ENCODE measurements at places on chromosomes 3 and 15. TPM values are rescaled to one million over a fixed set of nuclear protein-coding genes. Genes with fewer than 3 reads are reported as not detected.

The PHC3 gene
- total RNA-seq, result 53.0 TPM

The PP2D1 gene
- total RNA-seq, result not detected

The WDR73 gene
- 12.4 TPM for total RNA-seq

DNA sequence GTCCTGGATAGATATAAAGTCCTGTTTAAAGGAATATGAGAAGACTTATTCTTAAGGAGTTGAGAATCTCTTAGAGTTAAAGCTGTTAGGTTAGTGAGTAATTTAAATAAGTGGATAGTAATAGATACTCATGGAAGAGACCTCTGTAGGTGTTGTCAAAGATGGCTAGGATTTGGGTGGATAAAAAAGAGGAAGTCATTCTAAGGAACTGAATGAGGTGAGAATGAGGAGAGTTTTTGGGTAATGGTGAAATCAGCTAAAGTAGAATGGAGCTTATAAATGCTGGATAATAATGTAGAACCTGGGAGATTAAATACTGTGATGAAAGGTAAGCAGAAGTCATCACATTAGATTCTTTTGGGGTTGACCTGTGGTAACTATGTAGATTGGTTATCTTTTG is 8.1 kb downstream of the ARIH1 start:
- no peak for DNase-seq

- no peak for DNase-seq
Observed at GRCh38 chr15:52230073-52230472, 38.9 kb upstream of the GNB5 start.

DNA sequence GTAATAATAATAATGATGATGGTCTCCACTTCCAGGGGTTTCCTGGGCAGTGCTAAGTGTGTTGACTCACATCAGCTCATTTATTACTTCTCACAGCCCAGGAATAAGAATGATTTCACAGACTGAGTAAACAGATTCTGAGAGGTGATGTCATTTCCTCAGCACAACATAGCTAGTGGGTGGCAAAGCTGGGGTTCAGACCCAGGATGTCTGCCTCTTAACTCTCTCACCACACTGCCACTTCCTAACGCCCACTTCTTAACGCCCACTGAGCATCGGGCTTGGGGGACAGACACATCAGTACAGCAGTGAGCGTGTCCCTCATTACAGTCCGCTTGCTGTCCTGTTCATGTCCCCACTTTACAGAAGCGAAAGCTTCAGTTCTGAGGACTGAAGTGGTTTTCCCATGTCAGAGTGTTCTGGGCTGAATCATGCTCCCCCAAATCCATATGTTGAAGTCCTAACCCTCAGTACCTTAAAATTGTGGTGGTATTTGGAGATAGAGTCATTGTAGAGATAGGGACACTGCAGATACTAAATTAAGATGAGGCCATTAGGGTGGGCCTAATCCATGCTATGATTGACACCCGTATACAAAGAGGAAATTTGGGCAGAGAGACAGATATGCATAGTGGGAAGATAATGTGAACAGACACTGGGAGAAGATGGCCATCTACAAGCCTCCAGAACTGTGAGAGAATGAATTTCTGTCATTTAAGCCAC is 68.0 kb downstream of the ATP2B2 start:
- DNase-seq, result peak; percentile 93

GRCh38 chr3:94071713-94072284 is 8.9 kb downstream of the NSUN3 start:
- DNase-seq, result peak; percentile 9

DNA sequence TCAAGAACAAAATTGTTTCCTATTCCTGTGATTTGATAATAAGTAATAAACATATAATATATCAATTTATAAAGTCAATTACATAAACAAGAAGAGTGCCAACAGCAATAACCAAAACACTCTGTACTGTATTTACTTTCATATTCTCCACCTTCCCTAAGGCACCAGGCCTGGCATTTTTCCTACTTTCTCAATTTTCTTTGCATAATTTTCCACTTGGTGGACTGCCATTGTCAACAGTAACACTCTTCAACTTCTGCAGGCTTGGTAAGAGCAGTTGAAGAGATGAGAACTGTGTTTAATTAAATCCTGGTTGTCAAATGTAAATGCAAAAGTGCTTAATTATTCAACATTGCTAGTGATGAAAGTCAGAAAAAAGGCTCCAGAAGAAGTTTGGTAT is 229.8 kb upstream of the PLSCR5 start:
- no peak for DNase-seq

GRCh38 chr3:50806806-50807205 is 132.1 kb downstream of the DOCK3 start:
- no peak for DNase-seq

GRCh38 chr15:58148633-58149445 is 10.7 kb downstream of the AQP9 start:
- DNase-seq, result no peak

- no peak for DNase-seq
Observed at GRCh38 chr3:187920030-187920429, 174.8 kb upstream of the BCL6 start.

DNA sequence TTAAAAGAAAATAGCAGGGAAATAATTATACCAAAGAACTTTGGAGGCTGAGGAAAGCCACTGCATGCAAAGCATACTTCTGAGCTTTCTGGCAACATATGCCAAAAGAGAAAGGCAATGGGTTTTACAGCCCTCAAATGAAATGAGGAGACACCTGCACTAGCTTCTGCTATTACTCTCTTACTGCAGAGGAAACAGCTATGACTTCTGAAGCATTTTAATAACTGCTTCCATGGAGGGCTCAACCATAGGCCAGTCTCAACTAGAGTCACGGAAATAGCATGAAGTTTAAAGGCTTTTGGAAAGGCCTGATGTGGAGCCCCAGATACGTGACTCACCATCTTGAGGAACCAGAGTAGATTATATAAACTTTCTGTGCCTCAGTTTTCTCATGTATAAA is 114.8 kb downstream of the OXNAD1 start:
- DNase-seq, result peak; percentile 33

- no peak for DNase-seq
Observed at GRCh38 chr15:48389691-48390143, 58.5 kb downstream of the DUT start.

GRCh38 chr15:71279757-71280141 is 164.5 kb downstream of the THSD4 start:
- no peak for DNase-seq

DNA sequence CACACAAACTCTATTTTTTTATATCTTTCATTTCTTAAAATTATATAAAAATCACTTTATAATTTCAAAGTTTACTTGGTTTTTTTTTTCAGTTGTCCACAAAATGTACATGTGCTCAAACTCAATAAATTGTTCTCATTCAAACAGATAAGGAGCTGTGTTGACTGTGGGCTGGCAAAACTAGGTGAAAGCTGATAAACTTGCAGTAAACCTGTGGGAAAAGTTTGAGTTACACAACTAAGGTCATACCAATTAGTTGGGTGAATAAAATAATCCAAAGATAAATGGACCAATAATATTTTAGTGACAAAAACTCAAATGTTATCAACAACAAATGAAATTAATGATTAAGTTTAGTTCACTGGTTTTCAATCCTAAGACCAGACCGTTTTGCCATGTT is 12.6 kb upstream of the UPK1B start:
- DNase-seq, result no peak

- DNase-seq, result no peak
Observed at GRCh38 chr15:40360015-40360414, 2.0 kb downstream of the DISP2 start.

DNA sequence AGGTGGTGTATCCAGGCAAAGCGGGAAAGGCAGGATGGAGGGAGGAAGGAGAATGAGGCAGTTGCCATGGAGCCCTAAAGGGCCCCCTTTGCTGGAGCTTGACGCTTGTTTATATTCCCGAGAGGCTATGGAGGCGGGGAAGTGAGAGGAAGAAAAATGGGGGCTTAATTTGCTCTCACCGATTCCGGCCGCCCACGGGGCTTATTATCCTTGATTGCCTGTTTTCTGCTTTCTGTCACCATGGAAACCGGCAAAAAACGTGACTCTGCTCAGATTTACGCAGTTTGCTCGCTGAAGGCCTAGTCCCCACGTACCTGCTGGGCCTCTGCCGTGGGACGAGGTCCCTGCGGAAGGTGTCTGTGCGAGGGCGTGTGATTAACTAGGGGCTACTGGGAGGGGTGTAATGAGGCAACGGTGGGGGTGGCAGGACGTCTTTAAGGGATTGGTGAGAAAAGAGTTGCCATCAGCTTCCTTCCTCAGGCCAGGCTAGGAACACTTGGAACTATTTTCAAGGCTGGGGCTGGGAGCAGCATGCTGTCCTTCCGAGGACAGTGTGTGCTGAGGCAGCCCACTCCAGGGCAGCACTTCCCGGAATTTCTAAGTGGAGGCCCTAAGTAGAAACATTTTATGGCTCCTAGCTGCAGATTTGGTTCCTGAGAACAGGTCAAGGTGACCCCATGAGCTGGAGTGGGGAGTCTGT is 110.8 kb upstream of the NDN start:
- no peak for DNase-seq

DNA sequence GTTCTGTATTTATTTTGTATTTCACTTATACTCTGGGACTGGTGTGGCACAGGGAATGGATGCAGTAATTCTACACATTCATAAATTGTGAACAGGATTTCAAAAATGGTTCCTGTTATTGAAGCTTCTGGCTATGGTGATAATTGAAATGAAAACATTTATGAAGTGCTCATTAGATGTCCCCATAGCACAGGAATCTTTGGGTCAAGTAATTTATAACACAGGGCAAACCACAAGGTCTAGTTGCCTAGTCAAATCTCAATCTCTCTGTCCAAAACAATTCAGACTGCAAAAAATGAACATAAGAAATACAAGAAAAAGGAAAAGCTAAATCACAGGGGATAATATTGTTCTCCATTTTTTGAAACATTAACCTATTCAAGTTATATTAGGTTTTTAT is 117.5 kb upstream of the PTPRG start:
- DNase-seq, result no peak

Measured in activated CD8-positive, alpha-beta T cell treated with anti-CD3 and anti-CD28 coated beads for 36 hours (primary cell).